ENCODE measurements at places on chromosomes 5 and 9.

DNA sequence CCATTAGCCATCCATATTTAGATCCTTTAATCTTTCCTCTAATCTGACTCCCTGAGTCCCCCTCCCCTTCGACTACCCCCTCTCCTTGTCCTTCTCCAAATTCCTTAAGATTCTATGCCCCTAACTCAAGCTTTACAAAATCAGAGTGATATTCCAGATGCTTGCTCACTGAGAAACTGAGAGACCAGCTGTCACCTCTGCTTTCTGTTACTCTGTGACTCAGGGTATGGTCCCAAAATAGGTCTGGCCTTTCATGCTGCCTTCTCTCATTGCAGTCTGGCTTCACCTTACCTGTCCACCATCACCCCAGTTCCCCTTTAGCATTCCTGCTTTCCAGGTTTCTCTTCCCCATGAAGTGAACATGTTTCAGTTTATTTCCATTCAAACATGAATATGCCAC, 383.3 kb upstream of the SLC30A5 start:
- DNase-seq = no peak

GRCh38 chr9:132042324-132042723, 37.3 kb downstream of the MED27 start:
- no peak for DNase-seq

DNA sequence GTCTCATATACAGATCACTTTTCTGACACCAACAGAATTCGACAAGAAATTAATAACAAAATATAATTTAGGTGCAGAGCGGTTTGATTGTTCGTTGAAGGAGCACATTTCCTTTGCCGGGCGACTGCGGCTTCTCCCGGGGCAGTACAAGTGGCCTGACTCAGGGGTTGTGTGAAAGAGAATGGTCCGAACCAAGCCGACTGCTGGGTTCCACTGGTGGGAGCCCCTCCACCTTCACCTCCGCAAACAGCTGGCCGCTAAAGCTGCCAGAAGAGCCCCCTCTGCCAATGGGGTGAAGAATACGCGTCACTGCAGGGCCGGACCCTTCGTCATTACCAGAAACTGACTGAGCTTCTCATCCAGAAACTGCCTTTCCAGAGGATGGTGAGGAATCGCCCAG, 156.0 kb upstream of the IFNE start:
- DNase-seq = no peak

- DNase-seq = no peak
Observed at GRCh38 chr5:170836226-170836625, 25.6 kb upstream of the RANBP17 start.

DNA sequence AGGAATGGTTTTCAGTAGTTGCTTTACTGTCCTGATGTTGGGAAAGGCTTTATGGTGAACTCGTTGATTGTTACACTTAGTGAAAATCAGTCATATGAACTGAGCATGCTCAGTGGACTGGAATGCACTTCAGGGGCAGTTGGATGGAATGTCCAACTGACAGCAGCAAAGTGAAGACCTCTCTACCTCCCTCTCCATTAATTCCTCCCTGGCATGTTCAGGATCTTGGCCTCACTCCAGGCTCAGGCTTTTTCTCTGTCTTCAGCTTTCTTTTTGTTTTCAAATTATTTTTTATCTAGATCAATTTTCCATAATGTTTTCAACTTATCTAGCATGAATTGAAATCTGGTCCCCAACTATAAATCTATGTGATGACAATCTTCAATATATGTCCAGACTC, at the start of gene MROH2B:
Gene MROH2B (minus strand): TSS at position 101 of the 400 bp plus-strand sequence. CDS start 490 bp downstream, outside the sequence.
- no peak for DNase-seq

All from H1 (cell line).